ENCODE measurements at places on chromosomes 2 and 18. TPM values are rescaled to one million over a fixed set of nuclear protein-coding genes. Genes with fewer than 3 reads are reported as not detected.

Gene SCYGR7
- not detected for total RNA-seq

Gene UCN
- 0.16 TPM for total RNA-seq

Gene RMC1
- 24.7 TPM for total RNA-seq

Gene REG3A
- not detected for total RNA-seq

Gene CYTIP
- 0.16 TPM for total RNA-seq

Gene ANXA4
- 46.3 TPM for total RNA-seq

Gene PRKAG3
- not detected for total RNA-seq

Gene SPC25
- total RNA-seq, result 1.1 TPM

Gene CHRNG
- not detected for total RNA-seq

Gene NEU2
- not detected for total RNA-seq

Data from bronchial smooth muscle cell (primary cell).